Ecto neural progenitor cell (in vitro differentiated cells): ENCODE measurements at places on chromosomes 6 and 20.

DNA sequence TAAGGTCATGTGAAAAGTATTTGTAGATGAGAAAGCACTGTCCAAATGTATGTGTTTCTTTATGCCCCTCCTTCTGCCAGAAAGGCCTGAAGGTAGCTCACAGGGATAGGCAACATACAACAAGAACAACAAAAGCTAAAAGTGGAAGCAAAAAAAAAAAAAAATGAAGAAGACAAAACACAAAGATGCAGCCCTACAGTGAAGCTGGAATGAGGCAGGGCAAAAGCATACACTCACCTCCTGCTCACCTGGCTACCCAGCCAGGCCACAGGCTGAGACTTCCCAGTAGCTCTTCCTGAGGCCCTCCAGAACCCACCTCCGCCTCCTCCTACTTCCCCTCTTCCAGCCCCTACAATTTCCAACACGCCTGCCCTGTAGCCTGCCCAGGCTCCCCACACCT, 2.4 kb downstream of the UNC5CL start:
- no peak for DNase-seq

- no peak for DNase-seq
These were observed 1127.0 kb upstream of the MAP3K7 start for GRCh38 chr6:91713911-91714310.

DNA sequence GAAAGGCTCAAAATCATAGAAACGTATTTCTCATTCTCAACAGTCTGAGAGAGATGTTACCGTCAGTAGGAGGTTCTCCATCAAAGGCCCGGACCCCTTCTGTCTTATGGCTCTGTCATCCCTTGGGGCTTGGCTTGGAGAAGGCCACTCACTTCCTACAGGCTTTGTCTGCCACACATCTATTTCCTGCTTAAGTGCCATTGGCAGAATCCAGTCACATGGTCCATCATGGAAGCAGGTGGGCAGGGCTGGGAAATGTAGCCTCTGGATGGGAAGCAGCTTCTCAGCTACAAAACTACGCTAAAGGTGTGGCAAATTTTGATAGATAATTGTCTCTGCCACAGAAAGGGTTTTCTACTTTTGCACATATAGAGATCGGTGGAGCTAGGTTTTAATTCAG, 12.6 kb upstream of the ZFP64 start:
- DNase-seq, result no peak

GRCh38 chr6:160111806-160112205, 9.8 kb upstream of the SLC22A1 start:
- DNase-seq, result no peak

GRCh38 chr6:96721227-96721626, 116.0 kb downstream of the GPR63 start:
- no peak for DNase-seq

DNA sequence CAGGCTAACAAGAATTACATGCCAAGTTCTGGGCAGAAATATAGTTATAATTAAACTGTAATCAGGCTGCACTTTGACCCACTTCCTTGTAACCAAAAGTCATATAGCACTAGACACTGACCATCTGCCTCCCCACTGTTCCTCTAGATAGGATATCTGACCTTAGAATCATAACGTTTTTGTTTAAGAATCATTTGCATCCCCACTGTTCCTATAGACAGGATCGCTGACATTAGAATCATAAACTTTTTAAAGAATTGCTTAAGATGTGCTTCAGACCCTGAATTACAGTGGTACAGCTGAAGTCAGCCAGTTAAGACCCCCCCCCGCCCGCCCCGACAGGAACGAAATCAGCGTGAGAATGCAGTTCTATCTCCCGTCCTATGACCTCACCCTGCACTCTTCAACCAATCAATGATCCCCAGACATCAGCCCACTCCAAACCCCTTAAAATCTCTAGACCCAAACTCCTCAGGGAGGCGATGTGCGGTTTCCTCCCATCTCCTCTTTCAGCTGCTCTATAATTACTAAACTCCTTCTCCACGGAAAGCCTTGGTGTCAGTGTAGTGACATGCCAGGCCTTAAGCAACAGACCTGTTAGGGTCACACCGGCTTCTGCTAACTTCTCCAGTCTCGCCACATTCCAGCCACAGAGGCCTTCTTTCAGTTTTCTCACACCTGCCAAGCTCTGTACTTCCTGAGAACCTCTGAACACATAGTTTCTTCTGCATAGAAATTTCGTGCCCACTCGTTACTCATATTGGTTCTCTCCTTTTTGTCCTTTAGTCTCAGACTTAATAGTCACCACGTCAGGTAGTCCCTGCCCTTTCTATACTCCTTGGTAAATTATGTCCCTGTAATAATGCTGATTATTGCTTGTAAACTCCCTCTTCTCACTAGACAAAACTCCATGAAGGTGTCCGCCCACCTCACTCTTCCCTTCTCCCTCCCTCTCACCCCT, 93.5 kb downstream of the DTNBP1 start:
- no peak for DNase-seq

- no peak for DNase-seq
These were observed 297.5 kb downstream of the ADGB start for GRCh38 chr6:146896062-146896813.

DNA sequence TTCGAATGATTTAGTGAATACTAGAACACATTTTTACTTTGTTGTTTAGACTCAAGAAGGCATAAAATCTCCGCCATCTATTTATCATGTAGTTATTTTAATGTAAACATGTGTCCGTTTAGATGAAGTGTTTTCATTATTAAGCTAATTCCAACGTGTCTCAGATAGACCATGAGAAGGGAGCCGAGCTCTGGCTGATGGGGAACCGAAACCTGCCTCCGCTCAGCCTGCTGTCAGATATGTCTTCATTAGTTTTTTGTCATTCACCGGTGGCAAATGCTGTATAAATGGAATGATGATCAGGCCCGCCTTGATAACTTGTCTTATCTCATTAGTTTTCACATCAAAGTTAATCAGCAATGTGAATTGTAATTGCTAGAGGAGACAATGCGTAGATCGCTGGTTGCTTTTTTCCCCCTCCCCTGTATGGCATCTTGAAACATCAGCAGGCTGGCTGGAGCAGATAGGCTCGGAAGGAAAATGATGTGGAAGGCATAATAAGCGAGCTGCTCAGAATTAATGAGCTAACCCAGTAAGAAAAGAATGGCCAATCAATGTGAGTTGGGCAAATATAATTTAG, 136.4 kb downstream of the LINC00237 start:
- DNase-seq, result no peak

DNA sequence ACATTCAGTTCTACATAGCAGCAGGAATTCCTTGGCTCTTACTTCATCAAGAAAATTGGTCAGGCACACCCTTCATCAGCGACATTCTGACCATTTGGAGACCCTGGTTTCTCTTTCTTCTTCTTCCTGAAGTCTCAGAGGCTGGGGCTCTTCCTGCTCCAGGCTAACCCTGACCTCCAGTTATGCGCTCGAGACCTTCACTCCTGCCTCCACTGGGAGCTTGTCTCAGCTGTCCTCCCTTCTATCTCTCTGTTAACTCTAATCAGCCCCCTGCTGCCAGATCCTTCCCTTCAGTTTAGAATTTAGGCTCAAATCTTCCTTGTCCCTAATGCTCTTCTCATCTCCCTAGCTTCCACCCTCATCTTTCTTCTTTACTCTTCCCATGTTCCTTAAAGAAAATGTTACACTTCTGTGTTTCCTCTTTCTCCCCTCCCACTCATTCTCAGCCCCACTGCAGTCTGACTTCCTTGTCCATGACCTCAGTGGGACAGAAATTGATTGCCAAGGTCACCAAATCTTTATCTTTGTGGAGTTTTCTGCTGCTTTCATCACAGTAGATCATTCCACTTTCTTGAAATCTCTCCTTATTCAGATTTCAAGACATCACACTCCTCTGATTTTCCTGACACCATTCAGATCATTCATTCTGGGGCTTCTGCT, 8.4 kb upstream of the HLA-DOA start:
- no peak for DNase-seq

GRCh38 chr20:43690943-43691598, 24.2 kb downstream of the MYBL2 start:
- no peak for DNase-seq
